Fibroblast of the aortic adventitia (primary cell): ENCODE measurements at places on chromosomes 13 and 19.

DNA sequence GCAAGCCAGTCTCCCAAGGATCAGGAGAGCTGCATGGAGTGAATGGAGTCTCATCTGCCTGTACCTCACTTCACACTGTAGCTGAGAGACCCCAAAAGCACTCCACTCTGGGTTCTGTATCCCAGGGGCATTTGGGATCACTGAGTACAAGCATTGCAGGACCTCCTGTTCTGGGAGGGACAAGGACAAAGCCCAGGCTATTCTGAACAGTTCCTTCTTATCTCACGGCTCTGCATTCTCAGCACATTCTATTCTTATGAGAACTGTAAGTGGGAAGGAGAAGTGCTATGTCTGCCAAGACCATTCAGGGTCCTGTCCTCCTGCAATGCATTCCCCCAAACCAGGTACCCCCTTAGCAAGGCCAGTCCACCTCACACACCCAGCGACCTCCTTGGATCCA lies 42.8 kb downstream of the RNF6 start:
- no peak for DNase-seq

GRCh38 chr13:46164661-46165060 lies 17.3 kb downstream of the LCP1 start:
- DNase-seq, result no peak

DNA sequence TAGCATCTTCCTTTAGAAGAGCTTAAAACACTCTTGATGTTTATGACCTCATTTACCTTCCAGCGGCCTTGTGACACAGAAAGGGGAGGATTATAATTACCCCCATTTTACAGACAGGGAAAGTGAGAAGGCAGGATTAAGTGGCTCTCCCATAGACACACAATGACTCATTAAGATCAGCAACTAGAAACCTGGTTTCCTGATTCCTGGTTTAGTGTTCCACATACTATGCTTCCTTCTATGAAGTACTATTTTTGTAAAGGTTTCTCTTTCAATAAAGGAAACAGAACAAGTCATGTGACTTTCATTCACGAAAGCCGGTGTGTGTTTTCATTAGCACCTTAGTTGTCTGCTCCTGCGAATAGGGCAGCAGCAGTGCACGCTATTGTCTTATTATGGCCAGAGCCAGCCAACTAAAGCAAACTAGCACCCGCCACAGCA lies 8.3 kb downstream of the IRS2 start:
- DNase-seq, result no peak

GRCh38 chr13:73722120-73722519 lies 412.1 kb downstream of the KLF12 start:
- DNase-seq, result peak; percentile 34

- no peak for DNase-seq
Observed at GRCh38 chr13:114309806-114310410, 4.4 kb upstream of the CHAMP1 start.

DNA sequence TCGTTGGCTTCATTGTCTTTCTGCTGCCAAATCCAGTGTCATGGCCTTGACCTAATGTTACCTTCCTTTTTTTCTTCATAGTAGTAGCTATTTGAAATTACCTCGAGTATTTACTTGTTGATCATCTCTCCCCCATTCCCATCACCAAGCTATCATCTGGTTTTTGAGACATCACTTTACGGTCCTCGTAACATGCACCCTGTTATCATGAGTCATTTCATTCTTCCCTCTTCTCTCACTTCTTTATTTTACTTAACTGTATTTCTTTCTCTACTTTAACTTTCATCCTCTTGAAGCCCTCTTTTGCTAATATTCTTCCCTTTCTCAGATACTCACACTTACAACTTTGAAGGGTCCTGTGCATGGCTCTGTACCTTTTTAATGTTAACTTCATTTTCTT lies 31.8 kb downstream of the TPP2 start:
- no peak for DNase-seq

- DNase-seq, result no peak
Observed at GRCh38 chr13:31814536-31814935, 75.2 kb downstream of the RXFP2 start.

GRCh38 chr13:30569901-30570576 lies 47.7 kb upstream of the USPL1 start:
- DNase-seq, result peak; percentile 96

- DNase-seq, result no peak
Observed at GRCh38 chr19:42242069-42242511, 312 bp downstream of the GSK3A start.

GRCh38 chr13:77980592-77980991 lies 62.0 kb upstream of the EDNRB start:
- DNase-seq, result peak; percentile 84

GRCh38 chr13:112771139-112771876 lies 81.5 kb downstream of the ATP11A start:
- DNase-seq, result no peak

- DNase-seq, result no peak
Observed at GRCh38 chr19:56117376-56117884, 3.7 kb downstream of the ZNF787 start.

- DNase-seq, result no peak
Observed at GRCh38 chr19:1027650-1028061, 1.2 kb downstream of the CNN2 start.

- peak; percentile 67 for DNase-seq
Observed at GRCh38 chr19:13842291-13843103, 34.4 kb upstream of the NANOS3 start.

- no peak for DNase-seq
Observed at GRCh38 chr13:111361873-111362648, 41.6 kb downstream of the TEX29 start.

DNA sequence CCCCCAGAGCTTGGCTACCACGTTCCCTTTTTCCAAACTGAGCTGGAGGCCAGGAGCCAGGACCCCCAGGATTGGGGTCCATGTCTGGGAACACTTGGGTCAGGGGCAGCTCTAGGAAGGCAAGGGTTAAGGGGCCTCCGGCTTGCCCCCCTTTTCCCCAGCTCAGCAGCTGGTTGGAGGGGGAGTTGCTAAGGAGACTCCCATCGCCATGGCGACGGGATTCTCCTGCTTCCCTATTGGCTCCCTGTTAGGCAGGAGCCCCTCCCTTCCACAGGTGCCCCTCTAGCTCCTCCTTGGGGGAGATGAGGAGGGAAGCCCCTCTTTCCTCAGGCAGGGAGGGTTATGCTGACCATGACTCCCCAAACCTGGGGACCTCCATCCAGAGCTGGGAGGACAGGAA lies 33.9 kb downstream of the PDE4A start:
- DNase-seq, result no peak

DNA sequence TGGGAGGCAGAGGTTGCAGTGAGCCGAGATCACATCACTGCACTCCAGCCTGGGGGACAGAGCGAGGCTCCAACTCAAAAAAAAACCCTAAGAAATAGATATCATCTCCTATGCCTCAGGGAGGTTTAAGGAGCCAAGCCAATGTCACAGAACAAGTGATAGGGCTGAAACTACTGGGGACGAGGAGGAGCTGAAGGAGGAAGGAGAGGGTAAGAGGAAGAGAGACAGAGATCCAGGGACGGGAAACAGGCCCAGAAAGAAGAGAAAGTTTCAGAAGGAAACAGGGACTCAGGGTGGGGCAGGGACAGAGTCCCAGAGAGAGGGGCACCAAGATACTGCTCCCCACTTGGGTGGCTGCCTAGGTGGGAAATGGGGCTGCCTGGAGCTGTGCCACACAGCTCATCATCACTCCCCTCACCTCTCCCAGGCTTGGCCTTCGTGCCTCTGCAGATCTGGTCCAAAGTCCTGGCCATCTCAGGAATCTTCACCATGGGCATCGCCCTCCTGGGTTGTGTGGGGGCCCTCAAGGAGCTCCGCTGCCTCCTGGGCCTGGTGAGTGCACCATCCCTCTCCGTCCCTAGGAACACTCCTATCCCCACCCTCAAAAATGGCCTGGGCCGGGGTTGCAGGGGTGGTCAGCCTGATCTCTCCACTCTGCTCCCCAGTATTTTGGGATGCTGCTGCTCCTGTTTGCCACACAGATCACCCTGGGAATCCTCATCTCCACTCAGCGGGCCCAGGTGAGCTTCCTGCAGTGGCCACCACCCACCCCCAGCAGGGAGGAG lies 1.5 kb downstream of the CD37 start:
- no peak for DNase-seq

DNA sequence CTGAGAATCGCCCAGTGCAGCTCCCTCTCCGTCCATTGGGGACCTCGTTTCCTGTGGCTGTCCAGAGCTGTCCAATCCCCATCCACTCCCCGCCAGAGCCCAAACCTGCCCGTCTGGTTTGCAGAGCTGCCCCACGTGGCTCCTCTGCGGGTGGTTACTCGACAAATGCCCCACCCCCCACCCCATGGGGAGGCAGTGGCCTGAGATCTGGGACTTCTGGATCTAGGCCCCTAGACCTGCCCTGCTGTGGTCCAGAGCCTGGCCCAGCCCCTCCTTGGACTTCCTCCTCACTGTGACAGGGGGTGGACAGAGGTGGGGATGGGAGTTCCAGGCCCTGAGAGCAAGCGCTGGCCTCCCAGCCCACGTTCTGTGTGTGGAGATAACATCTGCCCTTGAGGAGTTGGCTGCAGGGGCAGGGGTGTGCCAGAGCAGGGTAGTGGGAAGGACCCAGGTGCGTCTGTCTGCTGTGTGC lies 29.1 kb downstream of the PAK4 start:
- no peak for DNase-seq

- DNase-seq, result no peak
Observed at GRCh38 chr13:49779721-49780120, 12.8 kb downstream of the KPNA3 start.

GRCh38 chr13:113552786-113553434 lies 31.6 kb upstream of the TFDP1 start:
- DNase-seq, result no peak

GRCh38 chr19:42279902-42280814 lies 11.1 kb downstream of the CIC start:
- DNase-seq, result peak; percentile 95

DNA sequence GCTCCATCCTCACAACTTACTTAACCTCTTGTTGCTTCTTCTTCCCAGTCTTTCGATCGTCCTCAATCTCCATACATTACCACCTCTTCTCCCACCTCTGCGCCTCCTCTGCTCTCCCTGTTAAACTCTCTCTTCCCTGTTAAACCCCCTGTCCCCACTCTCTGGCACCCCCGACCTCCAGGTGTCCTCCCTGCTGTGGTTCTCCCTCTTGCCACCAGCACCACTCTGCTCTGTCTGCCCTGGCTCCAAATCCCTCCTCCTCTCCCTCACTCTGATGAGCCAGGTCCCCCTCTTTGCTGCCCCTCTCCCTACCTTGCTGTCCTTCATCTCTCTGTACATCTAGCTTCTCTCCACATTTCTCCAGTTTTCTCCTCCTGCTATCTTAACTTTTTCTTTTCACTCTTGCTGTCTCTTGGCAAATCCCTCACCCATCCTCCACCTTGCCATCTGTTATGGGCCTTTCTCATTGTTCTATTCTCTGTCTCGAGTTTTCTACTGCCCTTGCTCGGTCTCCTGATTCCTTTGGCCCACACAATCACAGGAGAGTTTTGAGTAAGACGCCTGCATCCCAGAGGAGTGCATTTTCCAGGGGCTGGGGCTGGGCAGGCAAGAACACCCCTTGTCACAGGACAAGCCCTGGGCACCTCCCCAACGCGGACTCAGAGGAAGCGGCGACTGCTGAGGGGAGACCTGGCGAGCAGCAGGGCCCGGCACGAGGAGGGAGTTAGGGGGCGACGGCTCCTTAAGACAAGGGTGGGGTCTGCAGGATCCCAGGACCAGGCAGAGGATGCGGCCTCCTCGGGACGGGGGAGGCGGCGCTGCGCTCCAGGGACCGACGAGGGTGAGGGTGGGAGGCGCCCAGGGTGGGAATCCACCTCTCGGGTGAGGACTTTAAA lies 21.4 kb upstream of the ERVV-1 start:
- peak; percentile 5 for DNase-seq

- DNase-seq, result no peak
Observed at GRCh38 chr19:31057476-31057875, 291.8 kb downstream of the TSHZ3 start.

GRCh38 chr13:102658660-102659059 lies 36.2 kb downstream of the METTL21C start:
- no peak for DNase-seq

- no peak for DNase-seq
Observed at GRCh38 chr19:15563325-15563794, 51.7 kb upstream of the CYP4F8 start.

GRCh38 chr13:99321709-99322108 lies 14.5 kb upstream of the GPR183 start:
- DNase-seq, result no peak

DNA sequence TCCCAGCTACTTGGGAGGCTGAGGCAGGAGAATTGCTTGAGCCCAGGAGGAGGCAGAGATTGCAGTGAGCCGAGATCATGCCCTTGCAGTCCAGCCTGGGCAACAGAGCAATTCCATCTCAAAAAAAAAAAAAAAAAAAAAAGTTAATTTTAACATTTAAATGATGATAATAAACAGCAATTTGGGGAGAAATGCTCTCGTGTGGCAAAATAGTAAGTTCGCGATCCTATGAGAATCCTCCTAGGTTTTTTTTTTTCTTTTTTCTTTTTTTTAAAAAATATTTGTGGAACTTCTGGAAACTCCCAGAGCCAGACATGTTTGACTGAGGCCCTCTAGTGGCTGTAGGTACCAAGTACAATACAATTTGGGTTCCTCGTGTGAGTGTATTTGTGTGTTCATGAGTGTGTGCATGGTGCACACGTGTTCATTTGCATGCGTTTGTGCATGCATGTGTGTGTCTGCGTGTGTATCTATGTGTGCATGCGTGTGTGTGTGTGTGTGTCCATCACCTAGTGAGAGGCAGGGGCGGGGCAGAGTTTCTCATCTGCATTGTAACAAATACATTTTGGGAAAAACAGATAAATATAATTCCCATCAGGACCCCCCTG lies 31.2 kb downstream of the TMPRSS9 start:
- DNase-seq, result peak; percentile 82

DNA sequence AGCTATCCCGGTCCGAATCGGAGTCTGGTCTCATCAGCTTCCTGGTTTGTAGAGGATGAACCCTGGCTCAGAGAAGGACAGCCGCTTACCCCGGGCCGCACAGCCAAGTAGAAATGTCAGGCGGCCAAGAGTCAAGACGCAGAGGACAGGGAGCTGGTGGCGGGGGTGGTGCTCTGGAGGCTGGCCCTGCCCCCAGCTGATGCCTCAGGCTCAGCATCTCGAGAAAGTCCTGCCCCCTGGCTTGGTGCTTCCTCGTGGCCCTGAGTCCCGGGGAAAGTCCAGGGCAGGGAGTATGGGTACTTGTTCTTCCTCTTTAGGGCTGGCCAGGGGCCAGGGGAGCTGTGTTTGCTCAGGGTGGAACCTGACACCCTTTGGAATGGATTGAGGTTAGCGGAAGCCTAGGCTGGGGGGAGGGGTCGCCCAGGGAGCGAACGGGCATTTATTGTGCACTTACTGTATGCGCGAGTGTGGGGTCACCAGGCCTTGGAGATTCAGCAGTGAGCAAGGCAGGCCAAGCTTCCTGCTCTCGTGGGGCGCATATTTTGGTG lies 2.2 kb downstream of the TJP3 start:
- DNase-seq, result peak; percentile 31

DNA sequence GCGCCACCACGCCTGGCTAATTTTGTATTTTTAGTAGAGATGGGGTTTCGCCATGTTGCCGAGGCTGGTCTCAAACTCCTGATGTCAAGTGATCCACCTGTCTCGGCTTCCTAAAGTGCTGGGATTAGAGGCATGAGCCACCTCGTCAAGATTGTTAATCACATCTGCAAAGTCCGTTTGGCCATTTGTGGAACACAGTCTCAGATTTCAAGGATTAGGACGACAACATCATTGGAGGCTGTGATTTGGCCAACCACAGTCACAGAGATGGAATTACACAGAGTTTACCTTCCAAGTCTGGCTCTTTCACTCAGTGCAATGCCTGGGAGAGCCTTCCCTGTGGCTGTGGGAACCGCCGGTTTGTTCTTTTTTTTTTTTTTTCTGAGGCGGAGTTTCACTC lies 17.8 kb downstream of the SULT2B1 start:
- DNase-seq, result peak; percentile 49

- DNase-seq, result no peak
Observed at GRCh38 chr13:111610879-111611278, 290.4 kb downstream of the TEX29 start.
